Renal pelvis (tissue), 12 donors: ENCODE measurements at places on chromosomes 16 and 17. TPM values are rescaled to one million over a fixed set of nuclear protein-coding genes. Genes with fewer than 3 reads are reported as not detected.

Gene FNDC8
- 0.25 TPM for polyA plus RNA-seq

Gene AXIN2
- polyA plus RNA-seq, result 22.3 TPM

Gene STH
- not detected for polyA plus RNA-seq

Gene CPHXL2
- polyA plus RNA-seq, result not detected

Gene TMEM94
- 117 TPM for polyA plus RNA-seq

GRCh38 chr17:30196504-30196903, 39.0 kb downstream of the SLC6A4 start:
- no peak for DNase-seq

- no peak for DNase-seq
These were observed 4.3 kb upstream of the CYBA start for GRCh38 chr16:88655053-88655732.

GRCh38 chr16:23784811-23785447, 30.1 kb downstream of the CHP2 start:
- DNase-seq, result no peak

- no peak for DNase-seq
These were observed at the start of gene TMC8 for GRCh38 chr17:78130437-78131101. TSS of gene TMC8 (plus strand) at chr17:78130771. CDS start at chr17:78131589, 818 bp downstream.

DNA sequence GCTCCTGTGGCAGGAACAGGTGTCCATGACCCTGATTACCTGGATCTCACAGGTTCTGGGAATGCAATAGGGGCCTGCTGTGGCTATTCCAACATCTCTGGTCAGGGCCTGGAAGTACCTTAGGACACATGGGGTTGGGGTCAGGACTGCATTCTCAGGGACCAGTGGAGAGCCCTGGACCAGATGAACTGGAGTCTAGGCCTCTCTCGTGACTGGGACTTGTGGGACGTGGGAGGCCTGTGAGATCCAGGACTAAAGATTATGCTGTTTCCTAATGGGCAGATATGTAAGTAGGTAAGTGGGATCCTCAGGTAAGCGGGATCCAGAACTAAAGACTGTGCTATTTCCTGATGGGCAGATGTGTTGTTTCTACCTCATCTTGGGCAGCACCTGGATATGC, 16.2 kb upstream of the CD300A start:
- no peak for DNase-seq

- DNase-seq, result no peak
These were observed 2.5 kb downstream of the TBX21 start for GRCh38 chr17:47735536-47736011.

DNA sequence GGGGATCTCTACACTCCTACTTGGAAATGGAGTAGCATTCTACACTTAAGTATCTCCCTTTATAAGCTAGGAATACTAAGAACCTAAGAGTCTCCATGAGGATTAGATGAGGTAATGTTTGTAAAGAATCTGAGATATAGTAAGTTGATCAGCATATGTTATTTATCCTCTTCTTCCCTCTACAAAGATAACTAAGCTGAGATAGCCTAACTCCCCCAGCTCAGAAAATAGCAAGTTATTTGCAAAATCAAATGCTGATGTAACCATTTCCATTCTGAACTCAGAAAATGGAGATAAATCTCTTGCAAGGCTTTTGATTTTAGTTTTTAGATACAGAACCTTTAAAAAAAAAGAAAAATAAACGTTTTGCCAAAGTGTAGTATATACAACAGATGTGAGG, 526.0 kb downstream of the MAF start:
- no peak for DNase-seq

DNA sequence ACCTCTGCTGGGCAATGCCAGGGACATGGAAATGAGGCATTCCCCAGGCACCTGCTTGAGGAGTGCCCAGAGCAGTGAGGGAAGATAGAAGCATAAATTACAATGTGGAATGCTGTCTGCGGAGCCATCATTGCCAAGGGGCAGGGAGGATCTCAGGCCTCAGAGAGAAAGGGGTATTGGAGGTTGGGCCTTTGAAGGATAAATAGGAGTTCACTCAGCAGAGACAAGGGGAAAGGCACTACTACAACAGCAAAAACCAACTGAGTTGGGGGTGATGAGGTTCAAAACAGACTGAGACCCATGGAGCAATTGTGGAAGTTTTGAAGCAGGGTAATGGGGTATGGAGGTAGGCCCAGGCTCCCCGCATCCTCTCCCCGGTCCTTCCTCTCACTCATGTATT, 32.8 kb downstream of the SREBF1 start:
- no peak for DNase-seq

GRCh38 chr17:77935121-77935571, 23.4 kb upstream of the TNRC6C start:
- no peak for DNase-seq

DNA sequence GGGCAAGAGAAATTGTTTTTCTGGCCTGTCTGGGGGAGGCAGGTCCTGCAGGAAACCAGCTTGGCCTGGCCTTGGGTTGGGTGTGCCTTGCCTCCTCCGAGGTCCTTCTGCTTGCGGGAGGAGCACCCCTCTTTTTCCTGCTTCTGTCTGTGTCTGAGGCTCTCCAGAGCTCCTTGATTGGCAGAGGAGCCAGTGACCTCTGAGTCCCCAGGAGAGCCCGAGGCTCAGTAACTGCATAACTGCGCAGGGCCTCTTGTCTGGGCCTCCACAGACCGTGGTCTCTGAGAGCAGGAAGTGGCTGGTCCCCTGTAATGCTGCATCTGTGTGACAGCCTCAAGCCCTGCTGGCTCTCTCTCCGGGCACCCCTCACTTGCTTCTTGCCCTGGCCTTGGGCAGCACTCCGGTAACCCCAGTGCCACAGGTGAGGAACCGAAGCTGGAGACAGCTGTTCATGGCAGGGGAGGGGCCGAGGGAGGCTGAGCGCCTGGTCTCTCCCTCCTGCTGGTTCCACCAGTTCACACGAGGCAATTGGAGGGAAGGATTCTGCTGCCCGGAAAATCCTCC, 1.6 kb downstream of the CAPN15 start:
- no peak for DNase-seq

DNA sequence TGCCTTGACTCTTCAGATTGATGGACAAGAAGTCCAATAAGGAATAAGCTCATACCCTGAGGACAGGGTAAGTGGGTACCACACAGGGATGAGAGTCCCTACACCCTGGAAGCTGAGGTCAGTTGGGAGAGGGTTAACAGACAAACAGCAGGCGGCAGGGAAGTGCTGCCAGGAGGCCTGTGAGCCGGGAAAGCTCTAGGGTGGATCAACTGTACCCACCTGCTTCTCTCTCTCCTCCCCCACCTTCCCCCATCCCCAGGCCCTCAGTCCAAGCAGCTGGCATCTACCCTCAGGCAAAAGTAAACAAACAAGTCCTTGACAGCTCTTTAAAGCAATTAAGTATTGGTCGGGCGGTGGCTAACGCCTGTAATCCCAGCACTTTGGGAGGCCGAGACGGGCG, 20.7 kb upstream of the MYLK3 start:
- DNase-seq, result no peak

DNA sequence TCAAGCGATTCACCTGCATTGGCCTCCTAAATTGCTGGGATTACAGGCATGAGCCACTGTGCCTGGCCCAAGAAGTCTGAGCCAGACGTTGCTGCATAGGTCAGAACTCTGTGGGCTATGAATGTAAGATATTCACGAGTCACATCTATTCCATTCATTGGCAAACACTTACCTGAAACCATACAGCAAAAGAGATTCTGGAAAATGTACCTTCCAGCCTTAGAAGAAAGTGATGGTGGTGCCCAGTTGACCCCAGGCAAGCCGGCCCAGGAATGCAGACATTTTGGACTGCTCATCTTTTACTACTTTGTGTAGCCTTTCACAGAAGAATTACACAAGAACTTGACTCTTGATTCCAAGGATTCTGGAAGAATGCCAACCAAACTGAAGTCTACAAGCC, 135.6 kb upstream of the N4BP1 start:
- DNase-seq, result no peak

DNA sequence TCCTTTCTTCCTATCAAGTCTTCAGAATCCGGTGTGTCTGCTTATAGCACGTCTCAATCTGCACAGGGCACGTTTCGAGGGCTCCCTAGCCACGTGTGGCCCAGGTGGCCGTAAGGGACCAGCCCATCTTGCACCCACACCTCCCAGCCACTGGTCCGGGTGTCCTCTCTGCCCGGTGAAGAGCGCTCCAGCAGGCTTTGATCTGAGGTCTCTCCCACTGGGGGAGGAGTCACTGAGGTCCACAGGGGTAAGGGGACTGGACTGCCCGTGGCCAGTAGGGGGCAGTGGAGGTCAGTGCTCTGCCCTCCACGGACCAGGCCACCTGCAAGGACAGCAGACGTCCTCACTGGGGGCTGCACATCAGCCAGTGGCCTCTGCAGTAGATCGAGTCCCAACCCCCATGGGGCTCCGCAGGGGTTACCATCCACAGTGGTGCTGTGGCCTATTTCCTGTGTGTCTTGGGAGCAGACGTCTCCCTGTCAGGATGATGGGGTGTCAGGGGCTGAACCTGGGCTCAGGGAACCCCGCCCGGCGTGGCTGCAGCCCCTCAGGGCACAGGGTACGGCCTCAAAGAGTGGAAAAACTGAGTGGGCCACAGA, 204.1 kb upstream of the CIBAR2 start:
- DNase-seq, result no peak
